ENCODE measurements at places on chromosomes 11 and 22.
A peak's percentile ranks its signal among the peaks of the same experiment; 100 is the strongest.

GRCh38 chr22:46112405-46112804, 37.9 kb upstream of the PPARA start:
- no peak for DNase-seq

DNA sequence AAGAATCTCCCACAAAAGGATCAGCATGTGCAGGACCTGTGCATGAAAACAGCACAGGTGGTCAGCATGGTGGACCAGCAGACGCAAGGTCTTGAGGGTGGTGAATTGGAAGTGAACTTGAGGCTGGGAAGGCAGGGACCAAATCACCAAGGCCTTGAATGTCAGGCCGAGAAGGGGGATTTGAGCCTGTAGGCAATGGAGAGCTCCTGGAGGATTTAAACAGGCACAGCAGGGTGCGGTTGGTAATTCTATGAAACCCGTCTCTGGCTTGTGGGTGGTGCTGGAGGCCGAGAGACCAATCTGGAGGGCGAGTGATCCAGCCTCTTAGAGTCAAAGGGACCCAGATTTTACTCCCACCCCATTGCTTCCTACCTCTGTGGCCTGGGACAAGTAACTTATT, 2.4 kb downstream of the TSKU start:
- no peak for DNase-seq

DNA sequence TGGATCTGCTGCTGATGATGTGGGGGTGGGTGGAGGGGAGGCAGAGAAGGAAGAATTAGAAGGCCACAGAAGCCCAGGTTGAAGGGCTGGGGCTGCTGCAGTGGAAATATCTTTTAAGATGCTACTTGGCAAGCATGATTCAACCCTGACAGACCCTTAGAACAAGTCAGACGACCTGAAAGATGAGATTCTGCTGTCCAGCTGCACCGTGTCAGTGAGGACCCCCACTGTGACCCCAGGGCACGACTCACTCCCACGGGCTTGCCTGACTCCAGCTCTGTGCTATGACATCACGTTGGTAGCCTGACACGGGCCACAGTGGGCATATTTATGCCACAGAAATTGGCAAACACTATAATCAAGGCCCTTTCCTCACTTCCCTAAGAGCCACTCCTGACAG, 36.0 kb downstream of the LRFN4 start:
- no peak for DNase-seq

GRCh38 chr22:45310977-45311531, 1.3 kb downstream of the FAM118A start:
- no peak for DNase-seq

- DNase-seq, result peak; percentile 31
Measured at GRCh38 chr22:39214383-39215069, 30.3 kb downstream of the PDGFB start.

DNA sequence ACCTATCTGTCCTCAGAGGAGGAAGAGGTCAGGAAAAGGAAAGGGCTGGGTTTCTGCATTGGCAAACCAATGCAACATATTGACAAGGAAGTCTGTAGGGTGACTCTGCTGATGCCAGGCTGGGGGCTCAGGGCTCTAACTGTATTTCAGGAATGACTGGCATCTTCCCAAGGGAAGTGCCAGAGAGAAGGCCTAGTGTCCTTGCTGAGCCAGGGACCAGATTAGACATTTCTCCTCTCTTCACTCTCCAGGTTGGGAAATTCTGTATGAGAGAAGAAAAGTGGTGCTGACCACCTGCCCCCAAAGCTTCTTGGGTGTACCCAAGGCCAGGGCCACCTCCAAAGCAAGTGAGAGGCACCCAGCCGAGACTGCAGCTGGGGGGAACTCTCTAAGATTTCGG, 27.2 kb downstream of the GRIK4 start:
- no peak for DNase-seq

DNA sequence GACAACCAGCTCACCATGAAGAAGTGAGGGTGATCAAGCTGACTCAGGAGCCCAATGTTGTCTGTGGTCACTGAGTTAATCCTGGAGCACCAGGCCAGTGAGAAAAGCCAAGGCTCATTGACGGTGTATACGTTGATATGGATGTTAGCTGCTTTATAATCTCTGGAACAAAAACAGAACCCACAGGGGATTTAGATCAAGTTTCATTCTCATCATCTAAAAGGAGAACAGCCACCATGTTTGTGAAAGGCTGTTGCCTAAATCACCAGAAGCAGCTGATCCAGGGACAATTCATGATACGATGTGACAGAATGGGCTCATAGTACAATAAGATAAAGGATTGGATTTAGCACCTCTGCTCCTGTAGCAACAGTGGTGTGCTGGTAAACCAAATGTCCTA, 68.5 kb downstream of the GDPD4 start:
- no peak for DNase-seq

DNA sequence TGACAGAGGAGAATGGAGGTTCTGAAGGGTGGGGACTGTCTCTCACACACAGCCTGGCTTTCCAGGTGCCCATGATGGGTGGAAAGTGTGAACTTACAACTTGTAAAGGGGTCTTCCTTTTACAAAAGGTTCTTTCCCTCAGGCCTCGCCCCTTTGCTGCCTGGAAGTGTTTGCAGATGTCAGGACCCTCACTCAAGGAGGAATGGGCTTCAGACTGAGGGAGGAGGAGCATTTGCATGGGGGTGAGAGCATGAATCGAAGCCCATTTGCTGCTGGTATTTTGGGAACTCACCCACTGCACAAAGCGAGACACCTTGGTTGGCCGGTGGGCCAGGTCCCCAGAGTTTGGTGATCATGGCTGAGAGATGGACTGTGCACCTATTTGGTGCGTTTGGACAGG, 25.1 kb downstream of the MPPED1 start:
- DNase-seq, result no peak

DNA sequence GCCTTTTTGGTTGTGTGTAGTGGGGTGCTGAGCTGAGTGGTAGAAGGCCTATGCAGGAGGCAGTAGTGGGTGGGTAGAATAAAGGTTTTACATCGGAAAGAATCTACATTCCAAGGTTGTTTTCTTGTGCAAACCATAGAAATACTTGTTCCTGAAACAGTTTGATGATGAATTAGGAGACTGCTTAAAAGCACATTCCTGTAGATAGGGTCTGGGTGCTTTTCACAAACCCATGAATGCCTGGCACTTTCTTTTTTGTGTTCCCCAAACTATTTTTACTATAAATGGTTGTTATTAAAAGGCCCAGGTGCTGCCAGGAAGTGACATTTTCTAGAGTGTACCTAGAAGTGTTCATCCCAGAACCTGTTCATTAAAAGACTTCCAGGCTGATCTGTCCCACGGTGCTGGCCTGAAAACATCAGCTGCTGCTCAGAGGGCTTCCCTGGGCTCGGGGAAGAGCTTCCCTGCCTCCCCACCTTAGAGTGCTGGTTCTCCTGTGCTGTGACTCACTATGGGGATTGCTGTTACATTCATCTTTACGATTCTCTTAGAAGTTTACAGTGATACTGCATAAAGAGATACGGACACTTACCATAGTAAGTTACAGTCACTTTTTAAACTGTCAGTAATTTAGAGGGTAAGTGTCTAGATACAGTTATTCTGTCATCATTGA, 27.9 kb downstream of the PPFIA1 start:
- DNase-seq, result no peak

DNA sequence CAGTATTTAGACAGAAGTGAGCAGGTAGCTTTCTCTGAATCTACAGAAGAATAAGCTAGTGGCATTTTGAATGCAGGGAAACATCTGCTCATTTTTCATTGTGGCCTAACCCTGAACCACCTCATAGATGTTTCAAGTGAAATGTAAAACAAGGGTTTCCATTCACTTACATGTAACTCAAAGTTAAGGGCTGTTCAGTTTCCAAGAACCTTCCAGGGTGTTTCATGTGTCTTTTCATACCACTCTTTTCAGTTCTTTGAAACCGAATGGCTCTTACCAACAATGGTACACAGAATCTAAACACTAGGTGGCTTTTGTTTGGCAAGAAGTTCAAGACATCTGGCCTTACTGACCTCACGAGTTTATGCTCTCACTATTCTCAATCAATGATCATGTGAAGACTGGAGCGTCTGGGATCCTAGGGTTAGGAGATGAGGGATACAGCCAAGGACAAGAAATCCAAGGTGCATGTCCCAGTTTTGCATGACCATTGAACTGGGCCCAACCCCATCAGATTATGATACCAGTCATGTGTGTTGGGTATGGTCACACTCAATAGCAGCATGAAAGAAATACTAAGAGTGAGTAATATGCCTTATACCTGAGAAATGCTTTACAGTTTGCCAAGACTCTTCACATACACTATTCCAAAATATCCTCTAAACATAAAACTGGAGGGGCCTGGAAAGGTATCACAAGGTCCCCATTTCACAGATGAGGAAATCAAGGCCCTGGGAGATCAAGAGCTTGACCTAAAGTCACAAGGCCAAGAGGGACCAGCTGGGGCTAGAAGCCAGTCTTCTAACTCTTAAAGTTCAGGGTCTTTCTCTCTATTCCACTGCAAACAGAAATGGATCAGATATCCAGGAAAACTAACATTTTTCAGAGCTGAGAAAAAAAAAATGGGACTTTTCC, 92.7 kb downstream of the ETS1 start:
- DNase-seq, result no peak

GRCh38 chr11:71286701-71287643, 34.6 kb upstream of the SHANK2 start:
- DNase-seq, result no peak

DNA sequence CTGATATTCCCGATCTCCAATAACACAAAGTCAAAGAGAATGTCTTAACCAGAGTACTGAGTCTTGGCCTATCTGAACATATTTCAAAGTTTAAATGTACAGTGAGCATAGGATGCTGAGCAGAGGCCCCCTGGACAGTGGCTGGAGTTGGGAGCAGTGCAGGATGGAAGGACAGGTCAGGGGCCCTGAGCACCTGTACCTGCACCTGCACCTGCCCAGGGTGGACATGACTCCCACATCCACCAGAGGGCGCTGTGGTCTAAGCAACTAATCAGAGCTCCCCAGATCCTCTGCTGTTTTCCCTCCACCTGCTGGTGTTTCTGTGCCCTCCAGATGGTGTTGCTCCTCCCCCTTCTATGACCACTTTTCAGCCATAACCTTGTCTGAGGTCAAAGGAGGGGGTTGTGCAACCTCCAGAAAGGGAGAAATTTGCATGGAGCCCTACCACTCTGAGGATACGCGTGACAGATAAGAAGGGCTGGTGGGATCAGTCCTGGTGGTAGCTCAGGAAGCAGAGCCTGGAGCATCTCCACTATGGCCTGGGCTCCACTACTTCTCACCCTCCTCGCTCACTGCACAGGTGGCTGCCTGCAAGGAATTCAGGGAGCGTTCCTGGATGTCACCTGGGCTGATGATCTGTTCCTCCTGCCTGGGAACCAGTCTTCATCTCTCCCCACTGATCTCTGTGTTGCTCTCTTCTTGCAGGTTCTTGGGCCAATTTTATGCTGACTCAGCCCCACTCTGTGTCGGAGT, 49.1 kb upstream of the VPREB1 start:
- DNase-seq, result no peak

DNA sequence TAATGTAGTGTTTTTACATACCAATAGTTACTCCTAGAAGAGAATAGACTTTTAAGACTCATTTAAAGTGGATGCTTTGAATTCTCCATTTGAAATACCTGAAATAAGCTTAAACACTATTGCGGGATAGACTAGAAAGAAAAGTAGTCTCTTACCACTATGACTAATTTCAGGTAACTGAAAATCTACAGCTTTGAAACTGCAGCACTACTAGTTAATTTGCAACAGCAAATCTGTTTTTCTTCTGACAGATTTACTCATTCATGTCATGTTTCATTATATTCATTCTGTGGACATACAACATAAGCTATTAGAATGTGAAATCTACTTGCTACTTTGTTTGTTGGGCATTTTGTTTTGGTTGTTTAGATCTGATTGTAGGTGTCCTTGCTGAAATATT, 153.6 kb downstream of the MAML2 start:
- no peak for DNase-seq

DNA sequence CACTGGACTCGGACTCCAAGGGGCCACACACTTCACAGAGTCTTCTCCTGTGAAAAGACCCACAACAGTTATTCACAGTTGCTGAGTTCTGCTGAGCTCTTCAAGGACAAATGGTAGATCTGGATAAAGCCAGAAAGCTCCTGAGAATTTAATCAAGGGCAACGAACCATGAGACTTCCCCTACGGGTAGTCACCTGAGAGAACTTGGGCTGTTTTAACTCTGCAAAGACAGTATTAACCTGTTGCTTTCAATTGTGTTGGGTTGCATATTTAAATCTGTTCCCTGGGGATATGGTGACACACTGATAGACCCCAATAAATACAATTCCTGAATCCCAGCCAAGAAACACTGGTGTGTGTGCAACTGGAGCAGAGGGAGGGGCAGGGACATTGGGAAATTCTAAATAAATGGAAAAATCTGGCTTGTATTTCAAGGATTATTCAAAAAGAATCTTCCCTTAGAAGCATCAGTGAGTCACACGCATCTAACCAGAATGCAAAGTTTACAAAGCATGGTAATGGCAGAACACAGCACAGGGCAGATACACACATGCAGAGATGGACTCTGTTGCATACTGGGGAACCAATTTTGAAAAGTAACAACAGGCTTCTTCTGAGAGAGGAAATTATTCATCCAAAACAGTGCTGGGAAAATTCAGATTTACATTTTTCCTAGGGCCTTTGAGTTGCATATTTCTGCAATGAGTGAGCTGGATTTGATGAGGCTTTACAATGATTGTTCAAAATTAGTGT, 4.0 kb downstream of the KCNJ1 start:
- DNase-seq, result no peak

- no peak for DNase-seq
Measured at GRCh38 chr11:116517077-116517476, 255.7 kb downstream of the BUD13 start.

GRCh38 chr11:24357620-24358410, 139.0 kb upstream of the LUZP2 start:
- no peak for DNase-seq

DNA sequence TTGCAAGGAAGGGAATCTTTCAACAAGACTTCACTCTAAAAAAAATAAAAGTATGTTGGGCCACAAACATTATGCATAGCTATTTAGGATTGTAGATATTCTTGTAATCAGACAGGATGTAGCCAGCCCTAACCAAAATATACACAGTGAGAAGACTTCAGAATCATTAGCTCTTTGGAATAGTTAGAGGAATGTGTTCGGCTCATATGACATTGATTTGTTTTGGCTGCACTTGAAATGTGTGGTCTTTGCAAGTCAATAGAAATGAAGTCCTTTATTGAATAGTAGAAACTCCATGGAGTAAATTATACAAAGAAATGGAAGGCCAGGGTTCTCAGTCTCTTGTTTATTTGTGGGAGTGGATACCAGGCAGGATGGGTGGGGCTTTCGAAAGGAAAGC, 692.1 kb downstream of the NTM start:
- DNase-seq, result no peak

GRCh38 chr11:12556155-12556554, 118.1 kb upstream of the TEAD1 start:
- DNase-seq, result no peak

GRCh38 chr22:36097880-36098279, 62.7 kb downstream of the APOL3 start:
- no peak for DNase-seq

GRCh38 chr11:86809561-86809960, 9.2 kb downstream of the PRSS23 start:
- no peak for DNase-seq

- no peak for DNase-seq
Measured at GRCh38 chr11:61306221-61306620, 11.1 kb upstream of the VWCE start.

Data from type B pancreatic cell (in vitro differentiated cells).